ENCODE measurements at places on chromosomes 1 and 21.

DNA sequence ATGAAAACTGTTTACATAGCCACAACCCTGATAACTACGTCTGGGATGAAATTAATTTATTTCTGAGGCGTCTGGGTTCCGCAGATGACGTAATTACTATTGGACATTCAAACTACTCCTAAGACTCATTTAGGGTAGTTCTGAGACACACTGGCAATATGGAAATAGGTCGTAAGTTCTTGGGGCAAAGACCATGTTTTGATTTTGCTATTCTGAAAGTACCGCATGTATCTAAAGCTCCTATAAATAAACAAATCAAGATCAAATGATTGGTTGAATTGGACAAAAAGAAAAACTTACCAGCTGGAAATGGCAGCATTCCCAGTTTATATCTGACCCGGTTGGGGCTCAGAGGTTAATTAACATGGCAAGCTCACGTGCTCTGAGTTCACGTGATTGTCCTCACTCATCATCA, 74.3 kb downstream of the DHRS3 start:
- no peak for DNase-seq

GRCh38 chr1:41025979-41026819, 4.7 kb upstream of the SLFNL1 start:
- DNase-seq: no peak

DNA sequence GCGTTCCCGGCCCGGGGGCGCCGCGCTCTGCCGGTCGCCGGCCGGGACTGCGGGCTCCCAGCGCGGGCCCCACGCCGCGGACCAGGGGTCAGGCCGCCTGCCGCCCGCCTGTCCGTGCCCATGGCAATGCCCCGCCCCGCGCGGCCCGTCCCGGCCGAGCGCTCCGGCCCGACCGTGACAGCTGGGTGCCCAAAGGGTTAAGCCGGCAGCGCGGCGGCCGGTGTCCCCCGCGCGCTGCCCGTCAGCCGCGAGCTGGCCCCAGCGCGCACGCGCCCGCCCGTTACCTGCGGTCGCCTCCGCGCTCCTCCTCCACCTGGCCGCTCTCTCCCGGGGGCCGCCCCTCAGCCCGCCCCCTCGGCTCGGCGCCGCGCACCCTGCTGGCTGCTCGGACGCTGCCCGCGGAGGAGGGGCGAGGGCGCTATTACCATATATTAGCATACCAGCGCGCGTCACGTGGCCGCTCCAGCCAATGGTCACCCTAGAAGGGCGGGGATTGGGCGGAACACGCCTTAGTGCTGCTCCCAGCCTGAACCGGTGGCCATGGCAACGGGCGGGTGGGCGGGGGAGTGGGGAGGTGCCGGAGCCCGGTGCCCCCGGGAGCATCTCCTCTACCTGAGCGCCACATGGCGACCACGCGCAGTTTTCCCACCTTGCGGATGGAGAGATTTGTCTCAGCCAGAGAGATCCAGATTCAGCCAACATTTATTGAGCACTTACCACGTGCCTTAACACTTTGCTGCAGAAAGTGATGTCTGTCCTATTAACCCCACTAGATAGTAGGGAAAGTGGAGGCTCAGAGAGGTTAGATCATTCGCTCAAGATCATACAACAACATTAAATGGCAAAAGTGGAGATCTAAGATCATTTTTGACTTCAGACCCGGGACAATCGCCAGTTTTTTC, at the start of gene PHC2:
PHC2 (minus strand) TSS at position 404 of the 902 bp plus-strand sequence. CDS start 55,556 bp downstream, outside the sequence.
- peak; percentile 98 for DNase-seq

- DNase-seq: no peak
These were observed 238.4 kb downstream of the GPATCH2 start for GRCh38 chr1:217392441-217392840.

DNA sequence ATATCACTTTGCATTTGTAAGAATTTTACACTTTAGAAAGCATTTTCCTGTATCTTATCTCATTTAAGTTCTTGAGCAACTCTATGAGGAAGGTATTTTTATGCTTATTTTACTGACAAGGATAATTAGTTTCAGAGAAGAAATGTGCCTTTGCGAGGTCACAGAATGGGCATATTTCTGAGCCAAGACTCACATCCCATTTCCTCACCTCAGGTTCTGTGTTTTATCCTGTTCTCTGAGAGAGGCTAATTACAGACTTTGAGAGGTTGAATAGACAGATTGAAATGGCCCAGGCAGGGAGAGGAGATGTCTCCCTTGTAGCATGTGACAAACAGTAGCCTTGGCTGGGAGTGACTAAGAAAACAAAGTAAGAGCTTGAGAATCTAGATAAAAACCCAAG, 39.1 kb upstream of the ZC3H11B start:
- DNase-seq: no peak

All from NCI-H2171 (cell line).